ENCODE measurements at places on chromosomes 5 and 9.

- DNase-seq, result no peak
These were observed 40.4 kb downstream of the PPIC start for GRCh38 chr5:122996091-122996490.

DNA sequence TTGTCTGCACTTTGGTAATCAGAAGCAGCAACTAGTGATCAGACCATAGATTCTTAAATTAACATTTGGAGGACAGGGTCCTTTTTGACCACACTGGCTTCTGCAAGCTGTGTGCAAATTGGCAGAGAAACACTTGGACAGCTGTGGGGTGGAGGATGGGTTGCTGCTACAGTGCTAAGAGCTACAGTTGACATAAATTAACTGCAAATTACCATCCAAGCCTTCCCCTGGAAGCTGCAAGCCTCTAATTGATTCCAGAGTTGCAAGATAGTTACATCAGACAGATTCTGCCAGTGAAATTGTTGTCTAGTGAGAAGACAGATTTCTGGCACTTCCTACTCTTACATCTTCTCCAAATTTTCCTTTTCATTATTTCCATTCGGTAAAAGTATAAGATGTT is 517.7 kb downstream of the DIRAS2 start:
- DNase-seq, result no peak

GRCh38 chr5:59479086-59479485 is 414.4 kb downstream of the PDE4D start:
- no peak for DNase-seq

DNA sequence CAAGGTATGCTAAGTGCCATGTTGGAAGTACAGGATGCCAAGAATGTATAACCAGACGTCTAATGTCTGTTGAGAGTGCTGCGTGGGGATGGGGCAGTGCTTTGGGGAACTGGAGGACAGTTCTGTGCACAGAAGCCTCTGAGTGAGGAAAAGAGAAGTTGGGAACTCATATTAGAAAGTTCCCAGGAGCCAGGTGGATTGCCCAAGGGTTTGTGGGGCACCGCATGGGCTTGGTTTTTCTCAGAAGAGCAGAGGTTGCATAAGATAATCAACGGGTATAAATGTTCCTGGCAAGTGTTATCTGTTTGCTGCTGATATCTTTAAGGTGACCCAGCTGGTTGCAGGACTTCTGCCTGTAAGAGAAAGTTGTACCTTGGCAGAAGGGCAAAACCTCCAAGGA is 13.1 kb downstream of the HRH2 start:
- no peak for DNase-seq

- DNase-seq, result no peak
These were observed 28.5 kb upstream of the PTGER4 start for GRCh38 chr5:40651201-40651600.

DNA sequence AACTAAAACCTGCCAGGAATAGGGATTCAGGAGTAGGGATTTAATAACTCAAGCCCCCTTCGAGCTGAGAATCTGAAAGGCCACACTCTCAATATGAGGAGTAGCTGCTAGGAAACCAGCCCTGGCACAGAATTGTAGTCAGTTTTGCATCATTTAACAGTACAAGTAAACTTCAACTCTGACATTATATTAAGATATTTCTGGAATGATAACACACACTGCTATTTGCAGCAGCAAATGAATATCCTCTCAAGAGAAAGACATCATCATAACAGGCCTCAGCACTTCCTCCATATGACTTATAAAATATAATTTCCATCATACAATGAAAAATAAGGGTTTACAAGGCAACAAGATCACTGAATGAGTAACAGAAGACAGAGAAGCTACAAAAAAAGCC is 138.2 kb upstream of the RFX3 start:
- no peak for DNase-seq

DNA sequence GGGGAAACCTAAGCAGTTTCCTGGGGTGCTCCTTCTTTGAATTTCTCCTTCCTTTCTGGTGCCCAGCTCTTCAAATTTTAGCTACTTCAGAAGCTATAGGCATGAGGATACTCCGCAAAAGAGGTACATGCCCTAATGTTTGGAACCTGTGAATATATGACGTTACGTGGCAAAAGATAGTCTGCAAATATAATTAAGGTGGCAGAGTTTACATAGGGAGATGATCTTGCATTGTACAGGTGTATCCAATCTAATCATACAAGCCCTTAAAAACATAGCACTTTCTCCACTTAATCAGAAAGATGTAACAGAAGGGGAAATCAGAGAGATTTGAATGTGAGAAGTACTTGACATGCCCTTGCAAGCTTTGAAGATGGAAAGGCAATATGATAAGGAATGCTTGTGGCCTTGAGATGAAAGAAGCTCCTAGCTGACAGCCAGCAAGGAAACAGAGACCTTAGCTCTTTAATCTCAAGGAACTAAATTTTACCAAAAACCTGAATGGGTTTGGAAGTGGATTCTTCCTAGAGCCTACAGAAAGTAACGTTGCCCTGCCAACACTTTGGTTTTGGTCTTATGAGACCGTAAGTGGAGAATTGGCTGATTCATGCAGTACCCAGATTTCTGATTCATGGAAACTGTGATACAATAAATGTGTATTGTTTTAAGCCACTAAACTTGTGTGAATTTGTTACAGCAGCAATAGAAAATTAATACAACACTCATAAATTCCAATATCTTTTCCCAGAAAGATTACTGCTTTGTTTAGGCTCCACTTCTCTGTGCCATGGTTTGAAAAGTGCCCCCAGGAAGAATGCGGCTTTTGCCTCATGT is 268.4 kb downstream of the FAM170A start:
- DNase-seq, result no peak

GRCh38 chr5:127038550-127038949 is 8.2 kb upstream of the MARCHF3 start:
- DNase-seq, result no peak

All from esophagus muscularis mucosa (tissue), 4 donors.